ENCODE measurements at places on chromosomes 12 and 14.
A peak's percentile ranks its signal among the peaks of the same experiment; 100 is the strongest.

GRCh38 chr12:75354011-75354410 is 19.5 kb downstream of the GLIPR1L1 start:
- DNase-seq, result no peak

GRCh38 chr12:12214201-12214600 is 52.6 kb downstream of the LRP6 start:
- no peak for DNase-seq

GRCh38 chr14:90349739-90350138 is 18.0 kb upstream of the NRDE2 start:
- no peak for DNase-seq

DNA sequence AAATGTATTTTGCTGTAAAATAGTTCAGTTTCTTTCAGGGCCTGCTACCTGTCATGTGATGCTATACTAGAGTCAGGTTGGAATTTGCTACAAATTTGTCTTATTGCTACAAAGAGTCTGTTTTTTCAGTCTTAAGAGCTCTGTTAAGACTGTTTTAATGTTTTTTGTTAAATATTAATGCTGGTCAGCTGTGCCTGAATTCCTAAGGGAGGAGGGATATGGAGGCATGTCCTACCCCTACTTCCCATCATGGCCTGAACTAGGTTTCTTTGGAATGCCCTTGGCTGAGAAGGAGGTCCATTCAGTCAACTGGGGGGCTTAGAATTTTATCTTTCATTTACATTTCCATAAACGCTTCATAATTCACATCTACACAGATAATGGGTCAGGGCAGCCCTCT is 30.0 kb downstream of the IQSEC3 start:
- peak; percentile 8 for DNase-seq

- DNase-seq, result peak; percentile 22
These were observed 714.4 kb upstream of the TBX3 start for GRCh38 chr12:115398311-115398781.

DNA sequence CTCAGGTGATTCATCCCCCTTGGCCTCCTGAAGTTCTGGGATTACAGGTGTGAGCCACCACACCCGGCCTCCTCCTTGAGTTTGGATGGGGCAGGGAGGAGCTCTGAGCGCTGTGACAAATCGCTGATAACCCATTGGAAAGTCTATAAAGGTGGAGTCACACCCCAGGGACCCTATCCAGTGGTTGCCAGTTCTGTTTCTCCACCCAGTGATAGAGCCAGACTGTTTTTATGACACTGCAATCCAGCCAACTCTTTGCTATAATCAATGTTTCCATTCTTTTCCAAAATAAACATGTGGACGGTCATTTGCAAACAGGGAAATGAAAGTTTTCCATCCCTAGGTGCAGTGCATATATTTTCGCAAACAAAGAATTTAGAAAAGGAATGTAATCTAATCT is 142.0 kb upstream of the PELI2 start:
- peak; percentile 41 for DNase-seq

- DNase-seq, result no peak
These were observed 267.4 kb downstream of the ZFP36L1 start for GRCh38 chr14:68525516-68525915.

DNA sequence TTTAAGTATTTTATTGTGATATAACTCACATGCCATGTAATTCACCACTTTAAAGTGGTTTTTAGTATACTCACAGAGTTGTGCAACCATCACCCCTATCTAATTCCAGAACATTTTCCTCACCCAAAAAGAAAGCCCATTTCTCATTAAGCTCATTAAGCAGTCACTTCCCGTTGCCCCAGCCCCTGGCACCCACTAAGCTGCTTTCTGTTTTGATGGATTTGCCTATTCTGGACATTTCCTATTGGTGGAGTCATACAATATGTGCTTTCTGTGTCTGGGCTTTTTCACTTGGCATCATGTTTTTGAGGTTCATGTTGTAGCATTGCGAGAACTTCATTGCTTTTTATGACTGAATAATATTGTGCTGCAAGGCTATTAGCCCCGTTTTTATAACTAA is 66.0 kb downstream of the ARL6IP4 start:
- DNase-seq, result no peak

DNA sequence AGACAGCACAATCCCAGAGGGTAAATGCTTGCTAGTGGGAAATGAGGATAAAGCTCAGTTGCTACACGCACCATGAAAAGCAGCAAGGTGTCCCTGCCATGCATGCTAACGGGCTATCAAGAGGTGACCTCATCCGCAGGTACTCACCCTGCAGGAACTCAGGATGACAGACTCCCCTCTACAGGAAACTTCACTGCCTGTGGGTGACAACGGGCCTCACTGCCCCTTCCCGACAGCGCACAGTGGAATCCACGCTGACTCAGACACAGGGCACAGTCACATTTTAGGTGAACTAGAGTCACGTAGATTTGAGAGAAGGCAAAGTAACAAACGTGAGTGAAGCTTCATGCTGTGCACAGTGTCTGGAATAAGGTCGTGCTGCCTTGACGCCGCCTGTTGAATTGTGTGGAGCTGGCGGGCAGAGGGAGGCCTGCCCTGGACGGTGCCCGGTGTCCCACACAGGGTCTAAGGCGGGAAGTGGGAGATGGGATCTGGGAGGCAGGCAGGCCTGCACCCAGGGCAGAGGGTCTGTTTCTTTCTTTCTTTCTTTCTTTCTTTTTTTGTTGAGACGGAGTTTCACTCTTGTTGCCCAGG is 331.8 kb downstream of the TMEM132D start:
- peak; percentile 18 for DNase-seq

- DNase-seq, result no peak
These were observed 40.3 kb upstream of the NUAK1 start for GRCh38 chr12:106179086-106179485.
